Thoracic aorta (tissue), 2 donors: ENCODE measurements at places on chromosomes 16 and 17.

- DNase-seq = no peak
Measured at GRCh38 chr16:3819175-3819527, 61.4 kb downstream of the CREBBP start.

GRCh38 chr16:75558846-75559401, 2.9 kb upstream of the TMEM231 start:
- no peak for DNase-seq

GRCh38 chr16:13427943-13428342, 492.0 kb upstream of the ERCC4 start:
- DNase-seq = no peak

GRCh38 chr17:75115555-75115954, 5.8 kb downstream of the ARMC7 start:
- DNase-seq = no peak

GRCh38 chr16:54347961-54348360, 61.4 kb upstream of the IRX3 start:
- DNase-seq = no peak

DNA sequence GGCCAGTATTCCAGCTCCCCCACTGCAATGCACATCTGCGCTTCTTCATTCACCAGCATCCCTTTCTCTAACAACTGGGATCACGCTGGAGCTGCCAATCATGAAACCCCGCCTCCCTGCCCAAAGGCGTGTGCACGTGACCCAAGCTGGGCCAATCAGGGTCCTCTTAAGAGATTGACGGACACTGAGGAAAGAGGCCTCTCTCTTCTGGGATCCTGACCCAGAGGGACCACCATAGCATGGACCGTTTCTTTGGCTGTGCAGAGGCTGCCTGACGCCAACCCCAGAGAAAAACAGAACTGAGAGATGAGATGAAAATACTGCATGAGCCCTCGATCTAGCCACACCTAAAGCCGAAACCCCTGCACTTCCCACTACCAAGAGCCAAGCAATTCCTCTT, 32.0 kb downstream of the COTL1 start:
- no peak for DNase-seq

GRCh38 chr17:19442731-19443130, 31.7 kb downstream of the RNF112 start:
- DNase-seq = no peak

- DNase-seq = no peak
Measured at GRCh38 chr17:44362949-44363612, 572 bp downstream of the FAM171A2 start.

DNA sequence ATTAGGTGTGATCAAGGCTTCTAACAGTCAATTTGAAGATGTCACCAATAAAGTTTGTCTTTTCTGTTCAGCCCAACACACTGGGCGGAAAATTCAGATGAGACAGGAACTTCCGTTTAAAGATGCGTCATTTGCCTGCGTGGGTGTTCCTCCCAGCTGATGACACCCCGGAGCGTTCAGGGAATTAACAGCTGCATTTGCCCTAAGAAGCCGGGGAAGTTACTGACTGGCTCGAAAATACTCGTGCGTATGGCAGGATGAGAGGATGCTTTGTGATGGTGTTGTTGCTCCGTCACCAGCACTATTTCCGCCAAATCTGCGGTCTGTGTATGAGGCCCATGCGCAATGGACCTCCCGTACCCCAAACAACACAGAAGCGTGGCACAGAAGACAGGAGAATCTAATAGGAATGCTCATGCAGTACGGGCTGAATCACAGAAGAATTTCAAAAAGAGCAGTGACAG, 11.9 kb upstream of the PVALEF start:
- no peak for DNase-seq

DNA sequence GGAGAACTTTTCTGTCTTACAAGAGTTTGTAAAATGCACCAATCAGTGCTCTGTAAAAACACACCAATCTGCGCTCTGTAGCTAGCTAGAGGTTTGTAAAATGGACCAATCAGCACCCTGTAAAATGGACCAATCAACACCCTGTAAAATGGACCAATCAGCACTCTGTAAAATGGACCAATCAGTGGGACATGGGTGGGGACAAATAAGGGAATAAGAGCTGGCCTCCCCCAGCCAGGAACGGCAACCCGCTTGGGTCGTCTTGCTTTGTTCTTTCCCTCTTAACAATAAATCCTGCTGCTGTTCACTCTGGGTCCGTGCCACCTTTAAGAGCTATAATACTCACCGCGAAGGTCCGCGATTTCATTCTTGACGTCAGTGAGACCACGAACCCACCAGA, 18.5 kb upstream of the KCNG4 start:
- DNase-seq = no peak

GRCh38 chr17:34420254-34420766, 57.3 kb upstream of the CCL1 start:
- peak; percentile 7 for DNase-seq

GRCh38 chr16:67939507-67940445, 3.1 kb upstream of the PSMB10 start:
- no peak for DNase-seq

DNA sequence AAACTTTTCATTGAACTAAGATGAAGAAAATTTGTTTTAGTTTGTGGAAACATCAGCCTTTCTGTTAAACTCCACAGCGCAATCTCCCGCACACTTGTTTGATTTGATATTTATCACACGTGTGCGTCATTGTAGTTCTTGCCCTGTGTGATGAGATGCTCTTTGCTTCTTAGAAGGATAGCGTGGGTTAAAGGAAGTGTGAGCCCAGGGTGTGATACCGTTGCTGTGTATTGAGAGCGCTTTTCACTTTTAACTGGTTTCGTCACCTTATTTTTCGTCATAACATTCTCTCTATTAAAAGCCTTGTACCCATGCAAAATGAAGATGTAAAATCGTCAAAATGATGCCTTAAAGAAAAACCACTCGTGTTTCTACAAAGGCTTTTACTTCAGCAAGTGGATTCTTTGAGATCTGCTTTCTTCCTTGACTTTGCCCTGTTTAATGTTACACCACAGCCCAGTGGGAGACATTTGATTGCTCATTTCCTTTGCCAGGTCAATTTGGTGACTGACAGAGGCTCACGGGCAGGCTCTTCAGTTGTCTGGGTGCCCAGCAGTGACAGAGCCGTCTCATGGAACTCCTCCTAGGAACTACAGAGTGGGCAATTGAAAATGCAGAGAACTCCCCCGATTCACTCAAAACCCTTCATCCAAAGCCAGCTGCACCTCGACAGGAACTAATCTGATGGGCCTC, 61.1 kb downstream of the RPA1 start:
- no peak for DNase-seq
